ENCODE measurements at places on chromosomes 4 and X. TPM values are rescaled to one million over a fixed set of nuclear protein-coding genes. Genes with fewer than 3 reads are reported as not detected.

Gene GAGE12F
- not detected for polyA plus RNA-seq

Gene CHM
- polyA plus RNA-seq = 9.7 TPM

Gene MAGEA8
- not detected for polyA plus RNA-seq

Gene VCX3B
- polyA plus RNA-seq = not detected

Gene CSN1S1
- 0.46 TPM for polyA plus RNA-seq

Gene ATP6AP2
- polyA plus RNA-seq = 212 TPM

Gene TGIF2LX
- not detected for polyA plus RNA-seq

Gene CPLX1
- polyA plus RNA-seq = not detected

Gene COX7B2
- not detected for polyA plus RNA-seq

Gene GAB1
- polyA plus RNA-seq = 1.9 TPM

Gene RAP2C
- 24.2 TPM for polyA plus RNA-seq

Gene ZNF330
- 21.1 TPM for polyA plus RNA-seq

Gene LDB2
- 6.9 TPM for polyA plus RNA-seq

Gene USP26
- not detected for polyA plus RNA-seq

Gene GC
- polyA plus RNA-seq = not detected

Gene BRS3
- not detected for polyA plus RNA-seq

Gene VEGFD
- polyA plus RNA-seq = not detected

Gene CLDN22
- not detected for polyA plus RNA-seq

Gene PF4V1
- 0.71 TPM for polyA plus RNA-seq
